Skeletal muscle cell (primary cell): ENCODE measurements at places on chromosomes 11 and 22.
A peak's percentile ranks its signal among the peaks of the same experiment; 100 is the strongest.

- peak; percentile 55 for DNase-seq
Observed at GRCh38 chr11:120208777-120209176, 2.1 kb upstream of the OAF start.

- DNase-seq, result no peak
Observed at GRCh38 chr22:18965526-18966421, 29.7 kb upstream of the PRODH start.

DNA sequence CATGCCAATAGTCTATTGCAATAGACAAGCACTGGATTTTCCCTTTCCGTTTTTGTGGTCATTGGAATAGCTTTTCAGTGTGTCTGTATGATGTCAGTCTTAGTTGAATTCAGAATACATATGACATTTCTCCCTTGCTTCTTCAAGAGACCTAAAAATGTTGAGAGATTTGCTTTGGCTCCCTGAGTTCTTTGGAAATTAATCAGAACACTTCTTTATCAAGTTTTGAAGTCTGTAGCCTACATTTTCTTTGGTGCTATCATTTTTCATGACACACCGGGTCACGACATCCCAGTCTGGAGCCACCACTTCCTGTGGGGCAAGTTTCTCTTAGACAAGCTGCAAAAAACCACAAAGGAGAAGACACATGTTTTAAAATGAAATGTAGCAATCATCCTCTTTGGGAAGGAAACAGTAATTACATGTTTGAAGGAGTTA lies 847.1 kb downstream of the OPCML start:
- DNase-seq, result peak; percentile 36

DNA sequence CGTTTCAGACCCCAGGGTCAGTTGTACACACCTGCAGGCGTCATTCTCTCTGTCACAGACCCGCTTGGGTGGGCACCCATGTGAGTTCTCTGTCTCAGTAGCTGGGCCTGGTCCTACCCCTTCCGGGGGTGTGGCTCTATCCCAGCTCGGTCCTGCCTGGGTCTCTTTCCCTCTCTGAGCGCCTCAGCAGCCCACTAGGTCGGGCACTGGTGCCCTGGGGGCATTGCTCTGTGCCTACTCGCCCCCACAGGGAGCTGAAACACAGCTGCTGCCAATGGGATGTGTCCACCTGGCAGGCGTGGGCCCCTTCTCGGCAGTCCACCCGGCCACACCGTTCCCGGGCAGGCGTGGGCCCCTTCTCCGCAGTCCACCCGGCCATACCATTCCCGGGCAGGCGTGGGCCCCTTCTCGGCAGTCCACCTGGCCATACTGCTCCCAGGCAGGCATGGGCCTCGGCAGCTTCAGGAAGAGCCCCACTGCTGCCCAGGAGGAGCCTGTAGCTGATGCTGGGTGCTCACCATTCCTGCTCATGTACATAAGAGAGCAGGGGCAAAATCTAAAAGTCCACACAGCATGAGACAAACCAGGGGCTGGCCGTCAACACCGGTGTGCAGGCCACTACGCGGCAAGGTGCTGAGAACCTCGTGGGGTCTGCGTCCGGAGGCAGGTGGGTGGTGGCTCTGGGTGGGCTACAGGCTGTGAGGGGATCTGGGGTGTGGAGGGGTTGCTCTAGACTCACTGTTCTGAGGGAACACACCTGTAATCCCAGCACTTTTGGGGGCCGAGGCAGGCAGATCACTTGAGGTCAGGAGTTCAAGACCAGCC lies 12.3 kb downstream of the MLC1 start:
- DNase-seq, result no peak

GRCh38 chr11:126868741-126869140 lies 131.8 kb downstream of the KIRREL3 start:
- DNase-seq, result no peak

GRCh38 chr11:43632181-43632580 lies 48.4 kb upstream of the HSD17B12 start:
- no peak for DNase-seq

DNA sequence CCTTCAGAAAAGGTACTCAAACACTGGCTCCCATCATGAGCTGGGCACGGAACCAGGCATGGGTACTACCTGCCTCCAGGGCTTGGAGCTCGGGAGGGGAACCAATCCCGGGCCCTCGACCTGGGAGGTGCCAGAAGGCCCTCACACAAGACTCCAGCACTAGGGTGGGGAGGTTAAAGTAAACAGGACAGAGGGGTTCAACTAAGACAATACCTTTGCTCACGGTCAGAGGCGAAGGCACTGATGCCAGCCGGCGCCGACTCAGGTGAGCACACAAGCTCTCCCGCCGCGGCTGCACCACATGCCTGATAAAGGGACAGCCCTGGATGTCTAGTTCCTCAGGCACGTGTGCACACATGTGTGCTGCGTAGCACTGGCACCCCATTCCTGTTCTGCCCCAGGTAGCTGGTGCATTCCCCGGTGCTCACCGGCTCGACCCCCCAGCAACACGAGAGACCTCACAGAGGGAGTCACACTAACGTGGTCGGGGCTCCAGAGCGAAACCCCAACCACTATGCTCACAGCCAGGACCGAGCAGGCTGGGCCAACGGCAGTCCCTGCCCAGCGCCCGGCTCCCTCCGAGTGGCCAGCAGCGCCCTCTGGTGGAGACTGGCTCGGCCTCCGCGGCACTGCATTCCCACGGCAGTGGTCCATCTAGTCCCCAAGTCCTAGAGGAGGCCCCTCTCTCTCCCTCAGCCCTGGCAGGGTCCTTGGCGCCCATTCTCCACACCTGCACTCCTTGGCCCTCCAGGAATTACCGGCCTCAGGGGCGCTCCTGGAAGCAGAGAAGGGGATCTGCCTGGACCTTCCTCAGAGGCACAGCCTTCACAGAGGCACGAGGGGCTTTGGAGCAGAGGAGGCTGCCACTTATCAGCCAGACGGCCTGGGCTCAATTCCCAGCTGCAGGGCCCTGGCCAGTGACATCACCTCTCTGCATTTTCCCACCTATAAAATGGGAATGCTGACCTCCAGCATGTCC lies 28.8 kb upstream of the MOB2 start:
- no peak for DNase-seq

- DNase-seq, result peak; percentile 92
Observed at GRCh38 chr11:118619444-118620197, 12.2 kb downstream of the PHLDB1 start.

DNA sequence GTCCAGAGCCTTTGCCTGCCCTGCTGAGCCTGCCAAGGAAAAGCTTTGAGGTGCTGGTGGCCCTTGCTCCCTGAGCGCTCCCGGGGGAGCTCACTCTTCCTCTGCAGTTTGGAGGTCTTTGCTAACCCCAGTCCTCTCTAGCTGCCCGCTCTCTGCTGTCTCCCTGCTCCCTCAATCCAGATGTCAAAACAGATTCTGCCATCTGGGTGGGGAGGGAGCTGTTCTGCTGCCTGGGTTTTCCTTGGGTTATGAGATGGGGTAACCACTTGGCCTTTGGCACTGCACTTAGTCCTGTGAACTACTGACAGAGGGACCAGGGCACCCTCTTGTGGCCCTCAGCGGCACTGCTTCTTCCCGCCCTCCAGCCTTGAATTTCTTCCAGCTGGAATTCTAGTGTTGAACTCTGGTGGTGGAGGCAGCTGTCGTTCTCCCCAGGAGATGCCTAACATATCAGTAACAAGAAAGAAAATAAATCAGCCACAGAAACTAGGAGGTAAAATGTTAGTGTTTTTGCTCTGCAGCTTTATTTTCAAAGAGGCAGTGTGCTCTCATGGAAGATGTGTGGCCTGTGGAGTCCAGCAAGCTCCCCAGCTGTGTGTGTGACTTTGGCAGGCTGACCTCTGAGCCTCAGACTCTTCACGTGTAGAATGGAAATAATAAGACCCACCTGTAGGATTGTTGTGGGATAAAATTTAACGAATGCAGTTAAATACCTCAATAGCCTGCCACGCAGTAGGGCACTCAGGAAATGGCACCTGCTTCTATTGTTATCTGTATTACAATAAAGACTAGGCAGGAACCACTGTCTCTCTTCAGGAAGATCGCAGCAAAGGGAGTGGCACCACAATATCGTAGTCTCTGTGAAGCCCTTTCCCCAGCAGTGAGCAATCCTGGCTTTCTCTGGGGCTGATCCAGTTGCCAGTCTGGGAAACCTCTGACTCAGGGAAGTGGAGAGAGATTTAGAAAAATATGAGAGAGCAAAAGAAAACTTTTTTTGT lies 23.4 kb downstream of the ARFGAP2 start:
- peak; percentile 40 for DNase-seq

GRCh38 chr11:10225553-10225952 lies 68.5 kb downstream of the SBF2 start:
- peak; percentile 24 for DNase-seq

DNA sequence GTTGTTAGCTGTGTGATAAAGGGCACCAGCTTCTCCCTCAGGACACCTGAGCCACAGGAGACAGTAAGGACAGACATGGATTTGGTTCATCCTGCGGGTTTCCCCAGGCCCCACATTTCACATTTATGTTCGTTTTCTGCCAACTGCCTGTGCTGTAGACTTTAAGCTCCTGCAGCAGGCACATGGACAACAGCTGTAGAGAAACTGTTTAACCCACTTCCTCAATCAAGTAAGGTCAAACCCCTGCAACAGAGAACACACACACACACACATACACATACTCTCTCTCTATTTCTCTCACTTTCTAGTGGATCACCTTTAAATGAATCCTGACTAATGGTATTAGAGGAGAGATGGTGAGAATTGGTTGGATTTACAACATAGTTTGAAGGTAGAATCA lies 90.7 kb downstream of the C11orf87 start:
- no peak for DNase-seq
